Lung (tissue), 17 donors: ENCODE measurements at places on chromosomes 7 and 10. TPM values are rescaled to one million over a fixed set of nuclear protein-coding genes. Genes with fewer than 3 reads are reported as not detected.

DNA sequence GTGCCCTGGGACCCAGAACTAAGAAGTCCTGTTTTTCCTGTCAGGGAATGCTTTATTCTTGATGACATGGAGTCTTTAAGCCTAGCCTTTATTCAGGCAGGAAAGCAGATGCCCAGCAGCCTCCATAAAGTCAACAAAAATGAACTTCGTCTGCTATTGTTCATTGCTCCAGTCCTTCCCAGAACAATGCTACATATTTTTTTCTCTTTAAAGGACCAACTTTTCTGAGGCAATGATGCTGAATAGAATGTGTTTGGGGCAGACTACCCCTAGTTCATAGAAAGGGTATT lies 47.6 kb upstream of the PDCD4 start:
- DNase-seq: no peak
- H3K36me3 ChIP-seq: no peaks in the 10 kb centered on the region
- H3K4me3 ChIP-seq: no peak overlapping the region
- H3K27ac ChIP-seq: no peak overlapping the region
- H3K4me1 ChIP-seq: peaks cover 48% of the 10 kb centered on the region

DNA sequence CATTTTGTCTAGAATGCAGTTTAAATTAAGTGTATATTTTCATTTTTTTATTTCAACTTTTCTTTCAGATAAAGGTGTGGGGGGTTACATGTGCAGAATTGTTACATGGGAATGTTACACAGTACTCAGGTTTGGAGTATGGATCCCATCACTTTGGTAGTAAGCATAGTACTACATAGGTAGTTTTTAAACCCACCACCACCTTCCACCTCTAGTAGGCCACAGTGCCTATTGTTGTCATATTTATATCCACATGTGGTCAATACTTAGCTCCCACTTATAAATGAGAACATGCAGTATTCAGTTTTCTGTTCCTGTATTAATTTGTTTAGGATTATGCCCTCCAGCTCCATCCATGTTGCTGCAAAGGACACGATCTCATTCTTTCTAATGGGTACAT lies 200.6 kb downstream of the CCDC7 start:
- no peaks in the 10 kb centered on the region for H3K4me1 ChIP-seq
- no peak overlapping the region for H3K4me3 ChIP-seq
- no peak overlapping the region for H3K27ac ChIP-seq
- H3K36me3 ChIP-seq: no peaks in the 10 kb centered on the region
- H3K27me3 ChIP-seq: no peaks in the 10 kb centered on the region

Gene GPR158
- total RNA-seq: not detected

GRCh38 chr10:47099474-47099873 lies 188.2 kb downstream of the PTPN20 start:
- H3K4me1 ChIP-seq: no peaks in the 10 kb centered on the region
- DNase-seq: no peak
- H3K36me3 ChIP-seq: no peaks in the 10 kb centered on the region
- no peak overlapping the region for H3K4me3 ChIP-seq
- no peaks in the 10 kb centered on the region for H3K27me3 ChIP-seq
- no peak overlapping the region for H3K27ac ChIP-seq

Gene ZNF736
- 31.6 TPM for total RNA-seq

Gene RBM28
- total RNA-seq: 44.7 TPM

Gene SPDYE1
- not detected for total RNA-seq

Gene C10orf62
- total RNA-seq: 0.21 TPM
